ENCODE measurements at places on chromosomes 12 and 14.

- DNase-seq, result no peak
These were observed 77.9 kb downstream of the SPATA7 start for GRCh38 chr14:88463318-88463717.

- DNase-seq, result no peak
These were observed 24.7 kb downstream of the BDKRB2 start for GRCh38 chr14:96229315-96229714.

DNA sequence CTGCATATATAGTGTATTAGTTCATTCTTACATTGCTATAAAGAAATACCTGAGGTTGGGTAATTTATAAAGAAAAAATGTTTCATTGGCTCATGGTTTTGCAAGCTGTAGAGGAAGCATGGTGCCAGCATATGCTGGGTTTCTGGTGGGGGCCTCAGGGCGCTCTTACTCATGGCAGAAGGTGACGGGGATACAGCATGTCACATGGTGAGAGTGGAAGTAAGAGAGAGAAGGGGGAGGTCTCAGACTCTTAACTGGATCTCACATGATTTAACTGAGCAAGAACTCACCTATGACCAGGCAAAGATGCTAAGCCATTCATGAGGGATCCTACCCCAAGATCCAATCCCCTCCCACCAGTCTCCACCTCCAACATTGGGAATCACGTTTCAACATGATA lies 15.9 kb upstream of the PAWR start:
- DNase-seq, result no peak

- no peak for DNase-seq
These were observed 8.3 kb upstream of the PPFIBP1 start for GRCh38 chr12:27515671-27516070.

DNA sequence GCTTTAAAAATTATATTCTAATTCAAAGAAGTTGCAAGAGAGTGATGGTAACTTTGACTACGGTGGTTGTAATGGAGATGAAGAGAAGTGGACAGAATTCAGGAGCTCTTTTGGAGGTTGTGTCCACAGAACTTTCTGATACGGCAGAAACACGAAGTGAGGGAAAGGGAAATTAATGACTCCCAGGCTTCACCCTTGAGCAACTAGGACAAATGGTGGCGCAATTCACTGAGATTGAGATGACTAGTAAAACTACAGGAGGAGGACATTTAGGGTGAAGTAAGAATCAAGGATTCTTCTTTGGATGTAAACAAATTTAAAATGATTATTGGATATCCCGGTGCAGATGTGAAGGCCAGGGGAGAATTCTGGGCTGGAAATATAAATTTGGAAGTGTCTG lies 212.6 kb downstream of the PTPRO start:
- peak; percentile 18 for DNase-seq

DNA sequence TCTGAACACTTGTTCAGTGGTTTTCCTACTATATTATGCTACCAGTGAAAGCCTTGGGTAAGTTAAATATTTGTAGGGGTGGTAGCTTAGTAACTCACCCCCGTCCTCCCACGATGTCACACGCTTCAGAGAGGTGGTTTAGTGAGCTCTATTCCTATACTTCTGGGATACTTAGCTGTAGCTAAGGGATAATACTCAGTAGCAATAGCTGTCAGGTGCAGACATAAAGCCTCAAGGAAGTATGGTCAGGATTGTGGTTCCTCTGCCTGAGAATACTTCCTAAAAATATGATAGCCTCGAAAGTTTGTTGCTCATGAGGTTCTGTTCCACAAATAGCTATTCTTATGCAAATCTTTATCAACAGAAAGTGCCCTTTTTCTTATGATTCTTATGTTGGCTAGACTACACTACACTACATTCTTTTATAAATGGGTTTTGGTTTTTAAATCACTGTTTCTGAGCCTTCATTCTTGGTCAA lies 11.9 kb downstream of the DLST start:
- no peak for DNase-seq

- DNase-seq, result no peak
These were observed 6.7 kb downstream of the FNTB start for GRCh38 chr14:64993266-64993930.

GRCh38 chr14:64278458-64278857 lies 15.7 kb downstream of the ESR2 start:
- DNase-seq, result no peak

DNA sequence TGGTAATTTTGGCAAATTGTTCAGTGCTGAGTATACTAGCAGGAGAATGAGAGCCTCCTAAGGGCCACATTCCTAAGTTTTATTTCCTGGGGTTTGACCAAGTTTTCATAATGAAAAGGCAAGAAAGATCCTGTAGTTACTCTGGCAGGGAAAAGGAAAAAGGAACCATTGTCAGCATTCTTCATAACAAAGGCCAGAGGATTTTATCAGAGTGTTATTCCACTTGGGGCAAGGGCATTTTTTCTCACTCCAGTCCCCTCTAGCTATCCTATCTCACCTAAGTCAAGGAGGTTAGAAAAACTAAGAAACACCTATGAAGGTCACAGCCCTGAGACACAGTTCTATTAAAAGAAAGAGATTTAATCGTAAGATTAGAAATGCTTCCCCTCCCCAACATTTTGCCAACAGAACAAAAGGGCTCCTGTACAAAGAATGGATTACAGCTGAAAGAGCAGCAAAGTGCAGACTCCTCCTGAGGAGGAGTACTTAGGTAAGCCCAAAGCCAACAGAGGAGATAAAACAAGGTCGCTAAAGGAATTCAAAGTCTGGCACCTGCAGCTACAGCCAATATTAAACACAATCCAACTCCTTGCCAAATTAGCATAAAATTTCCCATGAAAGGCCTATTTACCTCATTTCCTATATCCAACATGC lies 162.4 kb downstream of the GALC start:
- DNase-seq, result no peak

DNA sequence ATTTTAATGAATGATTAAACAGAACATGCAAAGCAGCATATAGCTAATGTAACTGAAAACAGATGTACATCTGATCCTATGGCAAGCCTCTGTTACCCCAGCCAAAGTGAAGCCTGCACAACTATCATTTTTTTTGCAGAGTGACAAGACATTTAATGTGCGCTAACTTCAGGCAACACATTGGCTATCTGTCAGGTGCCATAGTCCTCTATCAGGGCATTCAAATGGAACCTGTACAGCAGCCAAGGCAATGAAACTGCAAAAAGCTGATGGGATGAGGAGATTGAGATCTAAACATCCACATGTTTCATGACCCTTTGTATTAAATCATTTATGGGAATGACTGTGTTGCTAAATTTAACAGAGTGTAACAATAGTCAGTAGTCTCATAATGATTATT lies 1088.5 kb upstream of the TMEM132C start:
- DNase-seq, result no peak

- DNase-seq, result no peak
These were observed 192.2 kb upstream of the ALG10 start for GRCh38 chr12:33830070-33830469.

DNA sequence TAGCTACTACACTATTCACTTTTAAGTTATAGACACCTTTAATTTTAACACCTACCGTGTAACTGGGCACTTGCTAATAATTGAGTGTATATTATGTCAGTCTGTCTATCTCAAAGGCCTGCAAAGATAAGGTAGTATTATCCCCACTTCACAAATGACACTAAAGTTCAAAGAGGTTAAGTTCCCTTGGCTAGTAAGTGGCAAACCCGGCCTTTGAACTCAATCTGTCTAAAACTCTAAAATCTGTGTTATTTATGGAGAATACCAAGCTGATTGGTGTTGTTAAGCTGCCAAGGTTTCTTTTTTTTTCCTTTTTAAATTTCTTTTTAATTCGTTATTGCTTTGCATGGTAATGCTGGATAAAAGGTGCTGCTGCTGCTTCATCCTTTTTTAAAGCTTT lies 37.7 kb downstream of the YLPM1 start:
- DNase-seq, result no peak

DNA sequence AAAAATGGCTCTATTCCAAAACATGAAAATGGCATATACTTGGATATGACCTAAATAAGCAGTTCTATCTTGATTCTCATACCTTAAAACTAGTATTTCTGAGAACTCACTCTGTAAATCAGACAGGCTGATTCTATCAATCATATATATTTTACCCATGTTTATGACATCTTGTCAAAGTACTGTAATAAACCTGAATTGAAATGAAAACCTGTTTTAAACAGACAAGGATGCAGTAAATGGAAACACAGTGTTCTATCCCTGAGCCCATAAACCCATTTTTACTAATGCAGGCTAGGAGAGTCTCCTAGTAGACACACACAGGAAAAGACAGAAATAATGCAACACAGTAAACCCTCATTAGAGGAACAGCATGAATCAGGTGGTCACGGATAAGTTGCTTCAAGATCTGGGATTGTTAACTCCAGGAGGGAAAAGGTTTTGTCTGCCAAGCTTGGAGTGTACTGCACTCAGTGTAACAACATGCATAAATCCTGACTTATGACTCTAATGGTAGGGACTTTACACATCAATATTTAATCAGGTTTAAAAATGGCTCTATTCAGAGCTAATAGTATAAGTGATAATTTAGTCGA lies 93.6 kb upstream of the CPNE8 start:
- no peak for DNase-seq

GRCh38 chr12:110669193-110669502 lies 19.8 kb downstream of the HVCN1 start:
- DNase-seq, result no peak

GRCh38 chr12:50246197-50246865 lies 37.0 kb downstream of the LIMA1 start:
- DNase-seq, result no peak

- DNase-seq, result peak; percentile 59
These were observed 339.6 kb upstream of the TBX3 start for GRCh38 chr12:115023279-115024265.

DNA sequence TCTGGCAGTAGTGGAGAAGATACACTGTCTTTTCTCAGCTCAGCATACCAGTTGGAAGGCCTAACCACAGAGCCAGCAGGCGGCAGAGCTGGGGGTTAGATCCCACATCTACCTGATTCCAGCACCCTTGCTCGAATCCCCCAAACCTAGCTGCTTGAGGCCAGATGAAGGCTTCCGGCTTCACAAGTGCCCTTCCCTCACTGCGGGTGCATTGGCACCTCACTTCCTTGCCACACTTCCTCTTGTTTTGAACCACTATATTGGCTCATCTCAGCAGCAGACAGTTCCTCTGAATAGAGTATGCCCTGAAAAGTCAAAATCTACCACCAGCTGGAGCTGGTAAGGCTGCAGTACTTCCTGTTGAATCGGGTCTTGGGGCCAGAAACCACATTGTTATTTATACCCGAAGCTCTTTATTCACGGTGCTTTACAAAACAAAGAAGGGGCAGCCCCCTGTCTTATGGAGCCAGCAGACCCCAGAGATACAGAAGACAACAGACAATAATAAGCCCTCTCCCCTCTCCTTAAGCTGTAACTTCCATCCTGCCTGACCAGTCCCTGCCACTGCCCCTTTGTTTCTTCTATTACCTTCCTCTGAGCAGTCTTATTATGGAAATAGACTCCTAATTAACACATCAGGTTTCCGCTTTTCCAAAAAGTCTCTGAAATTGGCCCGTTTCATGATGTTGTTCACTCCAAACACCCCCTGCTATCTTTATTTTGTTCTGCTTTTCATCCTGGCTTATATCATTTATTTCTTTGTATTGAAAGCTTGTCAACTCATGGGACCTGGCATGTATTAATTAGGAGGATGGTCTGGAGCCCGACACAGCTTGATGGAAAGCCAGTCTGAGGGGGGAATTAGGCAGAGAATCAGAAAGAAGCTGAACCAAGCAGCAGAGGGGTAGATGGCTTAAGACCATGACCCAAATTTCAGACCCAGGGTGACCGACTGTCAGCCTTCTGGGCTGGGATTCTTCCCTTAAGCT lies 233.5 kb downstream of the EFCAB11 start:
- DNase-seq, result peak; percentile 58

DNA sequence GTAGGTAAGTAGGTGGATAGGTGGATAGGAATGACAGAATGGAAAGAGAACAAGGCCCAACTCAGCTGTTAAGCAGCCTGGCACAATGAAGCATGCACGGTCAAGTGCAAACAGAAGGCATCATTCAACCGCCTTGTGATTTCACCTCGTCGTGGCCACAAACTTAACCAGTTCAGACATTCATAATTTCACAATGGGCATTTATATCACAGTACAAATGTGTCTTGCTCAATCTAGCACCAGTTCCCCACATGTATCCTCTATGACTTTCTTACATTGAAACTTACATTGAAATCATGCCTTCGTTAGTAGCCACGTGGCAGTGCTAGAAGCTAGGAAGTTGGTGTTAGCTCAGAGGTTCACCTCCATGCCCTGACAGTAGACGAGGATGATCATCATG lies 207.5 kb downstream of the ETV6 start:
- DNase-seq, result no peak

DNA sequence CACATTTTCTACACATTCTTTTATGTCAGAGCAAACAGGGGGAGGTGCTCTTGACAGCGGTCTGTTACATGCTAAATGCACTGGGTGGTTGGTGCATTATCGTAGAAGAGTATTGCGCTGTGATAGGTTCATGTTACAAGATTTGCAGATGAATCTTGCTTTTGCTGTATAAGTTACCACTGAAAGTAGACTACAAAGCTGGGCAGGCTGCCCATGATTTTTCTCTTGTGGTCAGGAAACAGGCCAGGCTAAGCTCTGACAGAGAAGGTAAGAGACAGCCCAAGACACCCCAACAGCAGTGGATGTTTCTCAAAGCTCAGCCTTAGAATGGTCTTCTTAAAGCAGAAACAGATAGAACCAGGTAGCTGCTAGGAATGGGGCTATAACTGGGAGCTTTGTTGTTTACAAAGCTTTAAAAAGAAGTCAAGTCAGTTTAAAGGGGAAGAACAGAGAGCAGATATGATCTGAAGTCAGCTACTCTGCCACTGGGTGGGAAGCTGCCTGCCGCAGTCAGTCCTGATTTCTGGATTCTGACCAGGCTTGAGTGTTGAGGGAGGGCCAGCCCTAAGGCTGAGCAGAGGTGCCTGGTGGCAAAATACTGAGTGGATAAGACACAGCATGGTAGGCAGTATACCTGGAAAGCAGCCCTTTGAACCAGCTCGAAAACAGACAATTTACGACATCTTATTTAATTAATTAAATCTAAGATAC lies 9.4 kb downstream of the KCNA1 start:
- no peak for DNase-seq

GRCh38 chr12:119649202-119649808 lies 18.6 kb upstream of the PRKAB1 start:
- no peak for DNase-seq

GRCh38 chr14:90049390-90049789 lies 12.4 kb upstream of the KCNK13 start:
- no peak for DNase-seq

- DNase-seq, result peak; percentile 65
These were observed 27.1 kb downstream of the AACS start for GRCh38 chr12:125092108-125092871.

- DNase-seq, result no peak
These were observed 17.1 kb downstream of the HELB start for GRCh38 chr12:66319266-66319954.
